Stimulated activated CD4-positive, alpha-beta T cell treated with anti-CD3 and anti-CD28 coated beads, Interleukin-1b, Interleukin-23, amount 100 ng/mL, for 1 hour (primary cell): ENCODE measurements at places on chromosomes 1 and 21.

GRCh38 chr21:46325073-46325912 is 1.3 kb downstream of the PCNT start:
- peak; percentile 5 for DNase-seq

DNA sequence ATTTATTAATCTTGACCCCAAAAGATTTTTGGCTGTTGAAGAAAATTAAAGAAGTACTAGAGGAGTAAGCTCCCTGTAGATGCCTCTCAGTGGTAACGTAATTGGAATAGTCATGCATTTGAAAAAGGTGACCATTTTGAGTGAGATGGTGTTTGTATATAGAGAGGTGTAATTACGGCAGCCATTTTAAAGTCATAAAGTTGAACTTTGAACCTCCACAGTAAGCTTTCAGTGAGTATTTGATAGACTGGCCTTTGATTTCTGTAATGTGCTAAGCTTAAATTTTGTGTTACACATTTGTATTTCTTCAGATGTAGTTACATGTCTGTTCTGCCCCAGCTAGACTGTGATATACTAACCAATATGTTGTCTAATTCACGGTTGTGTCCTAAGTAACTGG is 21.5 kb upstream of the TMCO2 start:
- no peak for DNase-seq

DNA sequence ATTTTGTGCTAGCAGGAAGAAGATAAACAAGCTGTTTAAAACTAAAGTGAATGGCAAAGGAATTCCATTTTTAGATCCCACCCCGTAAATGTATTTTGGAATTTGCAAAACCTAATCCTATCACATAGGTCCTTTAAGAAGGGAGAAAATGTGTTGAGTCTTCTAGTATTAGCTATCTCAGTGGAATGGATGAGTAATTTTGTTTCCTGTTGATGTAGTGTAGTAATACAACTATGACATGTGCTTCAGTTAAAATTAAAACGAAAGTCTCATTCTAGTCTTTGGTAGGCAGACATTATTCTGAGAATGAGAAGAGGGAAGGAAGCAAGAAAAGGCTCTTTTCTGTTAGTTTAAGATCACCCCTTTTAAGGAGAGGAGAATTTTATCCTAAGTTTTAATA is 265.9 kb upstream of the C1orf105 start:
- DNase-seq: no peak

- no peak for DNase-seq
Measured at GRCh38 chr1:9309991-9310390, 17.3 kb downstream of the SPSB1 start.

- no peak for DNase-seq
Measured at GRCh38 chr1:231359113-231359512, 21.0 kb downstream of the SPRTN start.

GRCh38 chr1:185917646-185918045 is 183.5 kb downstream of the HMCN1 start:
- no peak for DNase-seq

DNA sequence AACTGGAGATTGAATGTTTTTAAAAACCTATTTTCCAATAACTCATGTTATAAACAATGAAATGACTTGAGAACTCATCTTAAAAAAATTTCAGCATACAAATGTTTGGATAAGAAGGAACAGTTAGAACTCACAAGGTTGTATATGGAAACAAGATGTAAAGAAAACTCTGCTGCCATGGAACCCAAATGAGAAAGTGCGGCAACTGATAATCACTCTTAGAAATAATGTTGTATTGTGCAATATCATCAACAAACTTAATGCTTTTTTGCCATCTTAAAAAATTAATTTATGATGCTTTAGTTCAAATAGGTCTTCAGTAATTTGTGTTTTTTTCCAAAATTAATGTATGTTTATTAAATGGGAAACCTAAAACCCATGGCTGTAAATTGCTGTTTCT is 461.1 kb upstream of the NCAM2 start:
- no peak for DNase-seq

DNA sequence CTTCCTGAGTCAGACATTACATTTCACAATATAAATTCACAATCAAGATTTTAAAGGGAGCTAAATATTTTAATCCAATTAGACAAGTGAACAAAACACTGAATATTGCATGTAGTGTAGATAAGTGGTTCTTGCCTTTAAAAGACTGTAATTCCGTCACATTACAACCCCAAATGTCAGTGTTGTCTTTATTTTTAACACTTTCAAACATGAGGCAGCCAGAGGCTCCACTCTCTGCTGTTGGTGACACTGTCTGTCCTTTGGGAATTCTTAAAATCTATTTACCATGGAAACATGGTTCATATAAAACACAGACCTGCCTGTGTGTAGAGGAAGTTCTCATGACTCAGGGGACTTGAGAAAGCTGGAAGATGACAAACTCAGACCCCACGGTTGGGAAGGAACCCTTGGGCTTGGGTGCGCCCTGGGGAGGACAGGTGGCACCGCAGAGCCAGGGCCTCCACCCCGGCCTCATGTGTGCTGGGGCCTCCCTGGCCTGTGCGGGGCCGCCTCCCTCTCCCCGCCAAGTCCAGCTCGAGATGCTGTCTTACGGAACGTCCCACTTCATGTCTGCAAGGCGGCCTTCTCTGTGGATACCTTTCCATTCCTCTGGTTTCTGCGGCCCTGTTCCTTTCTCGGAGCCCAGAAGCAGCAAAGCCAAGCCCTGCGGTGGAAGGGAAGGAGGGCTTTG is 239.0 kb downstream of the SDCCAG8 start:
- DNase-seq: no peak

- no peak for DNase-seq
Measured at GRCh38 chr21:44450999-44451398, 4.3 kb upstream of the LRRC3 start.

DNA sequence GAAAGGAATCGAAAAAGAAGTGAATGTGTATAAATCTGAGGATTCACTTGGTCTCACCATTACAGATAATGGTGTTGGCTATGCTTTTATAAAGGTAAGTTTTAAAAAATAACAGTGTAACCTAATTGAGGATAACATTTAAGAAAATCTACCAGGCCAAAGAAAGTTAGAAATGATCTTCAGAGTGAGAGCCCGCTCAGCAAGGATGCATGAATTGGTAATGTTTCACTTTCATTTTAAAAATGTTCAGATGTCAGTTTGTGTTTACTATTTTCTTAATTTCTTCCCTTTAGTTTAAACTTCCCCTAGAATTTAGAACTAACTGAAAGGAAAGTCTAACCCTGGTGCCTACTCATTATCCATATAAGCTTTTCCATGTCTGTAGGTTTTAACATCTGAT is 35.0 kb downstream of the GIPC2 start:
- DNase-seq: no peak

DNA sequence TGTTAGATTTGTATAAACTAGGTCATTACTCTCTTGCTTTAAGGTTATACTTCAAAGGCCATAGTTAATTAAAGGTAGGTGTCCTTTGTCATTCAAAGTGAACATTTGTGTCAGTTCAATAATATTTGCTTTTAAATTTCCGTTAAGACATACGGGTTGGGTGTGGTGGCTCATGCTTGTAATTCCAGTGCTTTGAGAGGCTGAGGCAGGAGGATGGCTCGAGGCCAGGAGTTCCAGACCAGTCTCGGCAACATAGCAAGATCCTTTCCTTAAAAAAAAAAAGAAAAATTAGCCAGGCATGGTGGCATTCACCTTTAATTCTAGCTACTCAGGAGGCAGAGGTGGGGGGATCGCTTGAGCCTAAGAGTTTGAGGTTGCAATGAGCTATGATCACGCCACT is 80.4 kb downstream of the KIF26B start:
- DNase-seq: no peak

- no peak for DNase-seq
Measured at GRCh38 chr1:43305926-43306687, 5.3 kb downstream of the TIE1 start.

DNA sequence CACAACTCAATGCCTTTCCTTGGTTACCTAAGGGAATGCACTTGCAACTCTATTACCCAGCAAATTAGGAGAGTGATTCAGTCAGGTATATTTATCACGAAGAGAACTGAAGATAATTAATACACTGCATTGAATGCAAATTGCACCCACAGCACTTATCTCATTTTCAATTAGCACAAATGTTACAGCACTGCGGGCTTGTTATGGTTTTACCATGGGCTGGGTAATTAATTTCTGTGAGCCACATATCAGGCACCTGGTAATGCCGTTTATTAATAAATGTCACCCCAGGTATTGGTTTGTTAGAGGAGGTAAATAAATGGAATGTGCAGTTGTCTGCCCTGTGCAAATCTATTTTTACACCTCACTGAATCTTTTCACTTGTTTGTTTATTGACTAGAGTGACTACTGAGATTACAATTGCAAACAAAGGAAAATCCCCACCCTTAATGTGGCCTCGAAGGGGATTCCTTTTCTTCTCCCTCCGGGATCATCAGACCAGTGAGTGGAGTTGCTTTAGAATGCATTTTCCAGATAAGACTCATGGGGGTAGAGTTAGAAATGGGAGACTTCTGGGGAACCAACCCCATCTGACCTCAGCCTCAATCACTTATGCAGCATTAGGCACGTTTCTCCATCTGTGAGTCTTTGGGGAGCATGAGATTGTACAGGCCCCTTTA is 269.3 kb downstream of the RPS6KC1 start:
- no peak for DNase-seq

DNA sequence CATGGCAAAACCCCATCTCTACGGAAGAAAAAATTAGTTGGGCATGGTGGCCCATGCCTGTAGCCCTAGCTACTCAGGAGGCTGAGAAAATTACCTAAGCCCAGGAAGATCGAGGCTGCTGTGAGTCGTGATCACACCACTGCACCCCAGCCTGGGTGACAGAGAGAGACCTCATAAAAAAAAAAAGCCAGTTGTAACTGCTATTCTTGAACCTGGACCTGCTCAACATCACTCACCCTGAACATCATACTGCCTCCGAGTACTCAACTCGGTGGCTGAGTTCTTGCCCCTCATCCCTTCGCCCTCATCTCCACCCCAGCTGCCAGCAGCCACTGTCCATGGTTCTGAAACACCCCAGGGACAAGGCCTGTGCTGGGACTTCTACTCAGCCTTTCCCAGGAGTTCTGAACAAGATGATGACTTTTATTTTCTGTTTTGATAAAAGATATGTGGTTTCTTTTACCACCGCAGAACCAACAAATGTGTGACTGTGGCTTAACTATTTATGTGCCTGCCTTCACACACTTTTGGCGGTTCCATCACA is 5.4 kb upstream of the DISP3 start:
- DNase-seq: no peak

GRCh38 chr1:204036882-204037655 is 35.8 kb upstream of the SOX13 start:
- DNase-seq: no peak

- no peak for DNase-seq
Measured at GRCh38 chr1:185159966-185160365, 3.0 kb downstream of the SWT1 start.

DNA sequence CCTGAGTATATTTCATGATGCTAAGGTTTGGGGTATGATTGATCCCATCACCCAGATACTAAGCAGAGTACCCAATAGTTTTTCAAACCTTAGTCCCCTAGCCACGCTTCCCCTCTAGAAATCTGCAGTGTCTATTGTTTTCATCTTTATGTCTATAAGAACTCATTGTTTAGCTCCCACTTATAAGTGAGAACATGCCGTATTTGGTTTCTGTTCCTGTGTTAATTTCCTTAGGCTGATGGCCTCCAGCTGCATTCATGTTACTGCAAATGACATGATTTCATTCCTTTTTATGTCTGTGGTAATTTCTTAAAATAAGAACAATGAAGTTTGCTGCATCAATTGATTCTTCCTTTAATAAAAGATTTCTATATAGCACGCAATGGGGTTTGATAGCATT is 301.3 kb downstream of the PLPP3 start:
- DNase-seq: no peak

DNA sequence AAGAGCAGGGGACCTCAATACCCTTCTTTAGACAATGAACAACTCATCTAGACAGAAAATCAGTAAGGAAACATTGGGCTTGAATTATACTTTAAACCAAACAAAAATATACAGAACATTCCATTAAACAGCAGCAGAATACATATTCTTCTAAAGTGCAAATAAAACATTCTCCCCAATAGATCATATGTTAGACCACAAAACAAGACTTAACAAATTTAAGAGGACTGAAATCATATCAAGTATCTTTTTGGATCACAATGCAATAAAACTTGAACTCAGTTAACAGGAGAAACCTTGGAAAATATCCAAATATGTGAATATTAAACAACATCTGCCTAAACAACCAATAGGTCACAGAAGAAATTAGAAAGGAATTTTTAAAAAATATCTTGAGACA is 47.7 kb upstream of the HP1BP3 start:
- DNase-seq: no peak
